ENCODE measurements at places on chromosomes 4 and X.

- DNase-seq = no peak
These were observed 36.0 kb downstream of the DLG3 start for GRCh38 chrX:70480660-70481018.

DNA sequence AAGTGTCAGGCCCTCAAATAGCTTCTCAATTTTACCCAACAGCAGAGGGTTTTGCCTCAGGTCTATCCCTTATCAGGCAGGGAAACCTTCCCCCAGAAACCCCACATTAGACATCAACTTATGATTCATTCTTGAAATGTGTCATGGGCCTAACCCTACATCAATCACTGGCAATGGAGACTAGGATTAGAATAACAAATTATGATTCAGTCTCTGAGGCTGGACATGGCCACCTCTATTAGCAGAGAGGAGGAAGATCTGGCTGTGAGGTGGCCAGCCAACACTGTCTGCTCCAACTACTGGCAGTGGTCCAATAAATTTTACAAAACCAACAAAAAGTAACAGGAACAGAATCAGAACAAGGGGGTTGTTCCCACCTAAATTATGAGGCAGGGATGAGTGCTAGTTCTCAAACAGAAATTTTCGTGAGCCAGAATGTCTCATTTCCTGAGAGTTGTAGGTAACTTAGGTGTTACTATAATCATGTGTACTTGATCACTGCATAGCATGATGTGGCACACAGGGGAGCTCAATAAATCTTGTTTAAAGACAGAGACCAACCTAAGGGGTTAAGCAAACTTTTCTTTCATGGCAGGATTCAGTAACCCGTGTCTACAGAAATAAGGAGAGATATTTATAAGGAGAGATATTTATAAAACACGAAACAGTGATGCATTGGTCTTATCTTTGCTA is 126.8 kb downstream of the NFKB1 start:
- no peak for DNase-seq

GRCh38 chrX:10231461-10231860 is 74.7 kb downstream of the CLCN4 start:
- DNase-seq = no peak

DNA sequence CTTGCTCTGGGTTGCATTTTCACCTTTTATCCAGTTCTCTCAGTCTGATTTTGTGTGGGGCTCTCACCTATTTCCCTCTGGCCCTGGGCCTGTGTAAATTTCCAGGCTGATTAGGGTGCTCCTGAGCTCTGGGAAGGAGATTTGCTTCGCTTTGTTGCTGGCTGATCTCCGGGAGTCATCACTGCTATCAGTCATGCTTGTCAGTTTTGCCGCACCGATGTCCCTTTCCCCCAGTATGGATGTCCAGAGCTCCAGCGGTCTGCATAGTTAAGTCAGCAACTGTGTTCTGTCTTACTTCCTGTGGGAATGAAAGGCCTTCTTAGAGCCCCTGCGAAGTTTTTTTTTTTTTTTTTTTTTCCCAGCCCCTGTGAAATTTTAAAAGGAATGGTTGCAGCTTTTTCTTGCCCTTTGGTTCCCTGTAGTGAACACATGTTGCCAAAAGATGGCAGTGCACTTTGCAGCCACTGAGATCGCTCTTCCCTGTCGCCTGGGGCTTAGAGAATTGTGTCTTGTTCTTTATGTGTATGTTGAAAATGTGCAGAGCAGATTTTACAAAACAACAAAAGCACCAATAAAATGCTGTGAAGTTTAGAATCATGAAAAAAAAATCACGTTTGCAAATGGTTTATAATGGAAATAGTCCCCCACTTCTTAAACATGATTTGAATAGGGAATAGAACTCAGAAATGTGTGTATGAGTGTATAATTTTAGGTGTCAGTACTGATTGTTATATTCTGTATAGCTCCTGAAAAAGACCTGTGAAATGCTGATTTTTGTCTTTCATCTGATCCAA is 109.1 kb upstream of the SLC4A4 start:
- DNase-seq = no peak

GRCh38 chrX:19133784-19134183 is 11.5 kb upstream of the ADGRG2 start:
- no peak for DNase-seq

- no peak for DNase-seq
These were observed 37.7 kb downstream of the FRYL start for GRCh38 chr4:48742412-48742811.

DNA sequence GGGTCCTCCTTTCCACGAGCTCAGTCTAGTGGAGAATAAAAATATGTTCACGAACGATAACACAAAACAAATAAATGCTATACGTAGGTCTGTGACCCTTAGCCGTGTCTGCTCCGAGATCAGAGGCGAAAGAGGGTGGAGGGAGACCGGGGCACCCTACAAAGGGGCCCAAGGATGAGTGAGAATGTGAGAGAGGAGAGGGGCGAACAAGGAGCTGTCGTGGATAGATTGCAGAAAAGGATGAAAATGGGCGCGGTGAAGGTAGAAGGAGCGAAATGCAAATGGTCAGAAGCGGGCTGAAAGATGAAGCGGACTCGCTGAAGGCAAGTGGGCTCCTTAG is 6.2 kb upstream of the ZBTB33 start:
- no peak for DNase-seq

DNA sequence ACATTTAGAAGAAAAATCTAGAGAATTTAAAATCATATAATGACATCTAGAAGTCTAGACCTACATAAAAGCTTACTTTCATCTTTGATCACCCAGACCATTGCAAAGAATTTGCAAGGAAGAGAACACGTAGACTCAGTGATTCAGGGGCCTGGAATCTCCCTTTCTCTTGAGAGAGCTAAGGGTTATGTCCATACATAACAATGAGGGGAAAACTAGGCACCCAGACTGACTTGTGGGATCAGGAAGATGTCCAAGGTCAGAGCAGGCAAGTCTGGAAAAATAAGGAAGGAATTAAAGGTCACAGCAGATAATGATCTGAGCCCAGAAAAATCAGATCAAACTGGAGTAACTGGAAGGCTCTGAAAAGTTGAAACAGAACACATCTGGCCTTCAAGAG is 198.4 kb upstream of the SFRP2 start:
- DNase-seq = no peak

DNA sequence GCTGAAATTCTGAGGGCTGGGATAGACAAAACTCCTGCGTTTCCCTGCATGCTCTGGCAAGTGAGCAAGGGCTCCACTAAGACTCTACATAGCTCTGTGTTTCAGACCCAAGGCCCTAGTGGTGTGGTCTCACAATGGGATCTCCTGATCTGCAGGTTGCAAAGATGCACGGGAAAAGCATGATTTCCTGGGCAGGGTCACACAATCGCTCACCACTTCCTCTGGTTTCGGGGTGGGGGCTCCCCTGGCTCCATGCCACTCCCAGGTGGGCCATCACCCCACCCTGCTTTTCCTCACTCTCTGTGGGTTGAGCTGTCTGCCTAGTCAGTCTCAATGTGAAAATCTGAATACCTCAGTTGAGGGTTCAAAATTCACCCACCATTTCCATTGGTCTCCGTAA is 111.5 kb downstream of the KLF8 start:
- no peak for DNase-seq

GRCh38 chrX:2696698-2697215 is 5.7 kb downstream of the CD99 start:
- DNase-seq = peak; percentile 47

All from effector memory CD8-positive, alpha-beta T cell (primary cell).